Dermis microvascular lymphatic vessel endothelial cell (primary cell): ENCODE measurements at places on chromosomes 7 and 10.

DNA sequence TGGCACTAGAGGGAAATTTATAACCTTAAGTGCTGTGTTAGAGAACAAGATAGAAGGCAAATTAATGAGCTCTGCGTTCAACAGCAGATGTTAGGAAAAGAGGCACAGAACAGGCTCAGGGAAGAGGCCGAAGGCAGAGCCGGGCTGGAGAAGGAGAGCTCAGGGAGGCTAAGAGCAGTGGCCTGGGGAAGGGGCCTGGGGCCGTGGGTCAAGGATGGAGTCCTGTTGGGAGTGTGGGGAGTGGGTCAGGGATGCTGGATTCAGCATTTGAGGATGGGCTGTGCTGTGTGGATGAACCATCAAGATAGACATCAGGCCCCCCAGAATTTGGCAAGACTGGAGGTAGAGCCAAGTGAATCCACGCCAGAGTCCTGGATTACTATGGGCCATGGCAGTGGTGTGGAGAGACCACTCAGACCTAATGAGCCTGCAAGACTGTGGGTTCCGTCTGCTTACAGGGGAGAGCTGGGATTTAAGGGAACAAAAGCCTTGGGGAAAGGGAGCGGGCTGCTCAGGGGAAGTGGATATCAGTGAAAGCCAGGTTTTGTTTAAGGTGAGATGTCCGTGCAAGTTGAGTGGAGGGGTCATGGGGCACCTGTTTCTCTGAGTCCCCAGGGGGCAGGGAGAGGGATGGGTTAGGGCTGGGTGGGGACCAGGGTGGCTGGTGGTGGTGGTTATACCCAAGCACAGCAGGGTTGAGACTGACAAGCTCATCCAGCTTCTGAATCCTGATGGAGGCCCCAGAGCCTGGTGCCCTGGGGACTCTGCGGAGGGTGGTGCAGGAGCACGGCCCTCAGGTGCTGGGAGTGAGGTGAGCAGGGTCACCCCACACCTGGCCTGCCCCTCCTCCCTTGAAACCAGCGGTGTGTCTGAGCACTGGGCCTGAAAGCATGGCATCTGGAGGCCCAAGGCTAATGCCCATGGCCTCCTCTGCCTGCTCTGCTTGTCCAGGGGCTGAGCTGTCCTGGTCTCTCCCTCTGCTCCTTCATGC lies 101.7 kb downstream of the BMS1 start:
- no peak for DNase-seq

DNA sequence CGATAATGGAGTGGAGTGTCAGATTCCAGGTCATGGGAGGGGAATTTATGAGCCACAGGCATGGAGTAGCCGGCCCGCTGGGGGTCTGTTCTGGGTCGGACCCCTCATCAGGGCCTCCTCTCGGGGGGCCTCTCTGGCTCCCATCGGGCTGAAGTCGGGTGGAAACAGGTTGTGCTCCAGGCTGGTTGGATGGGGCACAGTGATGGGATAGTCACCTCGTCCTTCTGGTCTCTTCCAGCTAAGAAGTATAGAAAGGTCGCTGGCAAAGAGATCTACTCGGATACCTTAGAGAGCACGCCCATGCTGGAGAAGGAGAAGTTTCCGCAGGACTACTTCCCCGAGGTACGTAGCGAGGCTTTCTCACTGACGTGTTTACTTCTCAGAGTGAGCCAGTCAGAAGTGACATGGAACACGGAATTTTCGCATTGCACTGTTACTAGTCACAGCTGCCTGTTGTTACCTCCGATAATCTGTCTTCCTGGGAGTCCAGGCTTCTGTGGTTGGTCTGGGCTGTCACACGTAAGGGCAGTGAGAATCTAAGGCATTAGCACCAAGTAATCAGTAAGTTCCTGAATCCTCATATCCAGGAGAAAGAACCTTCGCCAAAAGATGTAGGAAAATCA lies 88.3 kb downstream of the NKX6-2 start:
- no peak for DNase-seq

DNA sequence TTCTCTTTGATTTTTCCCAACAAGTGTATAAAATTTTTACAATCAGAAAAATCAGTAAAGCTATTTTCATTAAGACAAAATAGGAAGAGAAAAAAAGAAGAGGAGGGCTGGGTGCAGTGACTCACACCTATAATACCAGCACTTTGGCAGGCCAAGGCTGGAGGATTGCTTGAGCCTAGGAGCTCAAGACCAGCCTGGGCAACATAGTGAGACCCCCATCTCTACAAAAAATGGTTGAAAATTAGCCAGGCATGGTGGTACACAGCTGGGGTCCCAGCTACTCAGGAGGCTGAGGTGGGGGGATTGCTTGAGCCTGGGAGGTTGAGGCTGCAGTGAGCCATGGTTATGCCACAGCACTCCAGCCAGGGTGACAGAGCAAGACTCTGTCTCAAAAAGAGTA lies 172.3 kb downstream of the AKR1D1 start:
- DNase-seq: no peak

- DNase-seq: no peak
These were observed 580.0 kb downstream of the XPNPEP1 start for GRCh38 chr10:109343293-109343692.

DNA sequence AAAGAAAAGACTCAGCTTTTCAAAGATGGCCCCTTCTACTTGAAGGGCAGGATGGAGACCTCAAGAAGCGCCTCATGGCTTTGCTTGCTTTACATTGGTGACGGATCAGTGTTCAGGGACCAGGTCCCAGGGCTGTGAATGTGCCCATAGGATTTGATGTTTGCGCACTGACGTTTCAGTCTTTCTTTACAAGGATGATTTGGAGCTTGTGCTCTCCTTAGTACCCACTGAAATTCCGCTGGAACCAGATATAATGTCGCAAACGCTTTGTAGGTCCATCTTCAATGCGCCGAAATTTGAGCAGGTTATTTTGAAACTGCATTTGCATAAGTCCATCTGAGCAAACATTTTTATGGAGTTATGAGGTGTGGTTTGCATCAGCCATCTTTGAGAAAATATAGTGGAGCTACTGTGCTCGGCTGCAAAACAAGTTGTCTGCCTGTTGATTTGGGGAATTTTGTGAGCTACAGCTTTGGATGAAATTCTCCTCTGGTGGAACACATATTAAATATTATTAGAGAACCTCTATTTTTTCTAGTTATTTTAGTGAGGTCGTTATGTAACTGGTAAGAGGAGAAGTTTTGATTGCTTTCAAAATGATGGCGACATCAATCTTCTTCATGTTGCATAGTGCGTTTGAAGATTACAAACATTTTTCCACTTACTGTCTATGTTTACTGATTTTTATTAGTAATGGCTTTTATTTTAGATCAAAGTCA lies 2.4 kb downstream of the RBM20 start:
- no peak for DNase-seq

DNA sequence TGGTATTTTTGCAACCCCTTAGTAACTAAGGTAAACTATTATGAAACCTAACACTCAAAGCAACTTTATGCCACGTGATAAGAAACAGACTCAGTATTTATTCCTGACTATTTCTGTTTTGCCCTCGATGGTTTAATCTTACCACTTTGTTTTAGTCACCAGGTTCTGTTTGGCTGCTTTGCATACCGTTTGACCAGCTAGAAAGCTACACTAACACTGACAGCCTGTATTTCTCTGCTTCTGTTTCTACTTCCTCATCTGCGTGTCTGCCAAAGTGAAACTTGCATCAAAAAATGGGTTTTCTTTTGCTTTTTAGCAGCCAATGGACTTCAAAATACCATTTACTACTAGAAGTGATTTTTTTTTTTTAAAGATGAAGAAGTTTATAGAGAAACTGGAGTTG lies 802.5 kb downstream of the GRM8 start:
- no peak for DNase-seq
